ENCODE measurements at places on chromosomes 12 and 14.

GRCh38 chr12:131733874-131734273 is 23.0 kb downstream of the SFSWAP start:
- no peak for DNase-seq

- no peak for DNase-seq
Measured at GRCh38 chr14:104359301-104359968, 220.1 kb upstream of the C14orf180 start.

- DNase-seq = no peak
Measured at GRCh38 chr14:92489394-92490238, 24.0 kb upstream of the RIN3 start.

DNA sequence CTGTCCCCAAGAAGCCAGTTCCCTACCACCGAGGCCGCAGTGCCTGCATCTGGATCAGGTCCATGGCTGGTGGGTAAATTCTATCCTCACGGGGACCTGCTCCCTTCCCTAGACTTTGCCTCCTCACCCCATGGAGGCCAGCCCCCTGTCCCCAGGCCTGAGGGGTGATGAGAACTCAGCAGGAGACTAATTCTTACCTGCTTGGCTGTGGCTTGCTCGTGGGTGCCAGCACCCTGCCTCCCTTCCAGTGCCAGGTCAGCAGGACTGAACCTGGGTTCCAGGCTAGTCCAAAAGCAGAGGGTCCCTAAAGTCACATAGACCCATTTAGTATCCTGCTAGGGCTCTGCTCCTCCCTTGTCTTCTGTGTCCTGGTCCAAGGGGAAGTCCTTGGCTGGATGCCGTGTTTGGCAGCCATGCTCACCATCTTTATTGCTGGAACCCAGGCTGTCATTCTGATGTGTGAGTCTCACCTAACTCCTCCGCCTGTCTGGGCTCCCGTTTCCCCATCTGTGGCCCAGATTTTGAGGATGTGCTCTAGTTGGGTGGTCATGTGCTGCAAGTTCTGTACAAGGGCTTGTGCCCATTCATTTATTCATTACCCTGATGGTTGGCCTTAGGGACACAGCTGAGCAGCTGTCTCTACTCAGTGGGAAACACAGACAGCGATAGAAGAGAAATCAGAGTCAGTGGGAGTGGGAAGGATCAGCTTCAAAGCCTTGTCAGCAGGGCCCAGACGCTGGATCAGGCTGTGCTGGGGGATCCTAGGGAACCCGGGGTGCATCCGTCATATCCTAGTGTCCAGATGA is 949 bp downstream of the PLBD2 start:
- DNase-seq = no peak

- peak; percentile 90 for DNase-seq
Measured at GRCh38 chr12:95674631-95675030, 115.9 kb downstream of the NTN4 start.

Measured in NCI-H1930 (cell line).